Posterior vena cava (tissue), 2 donors: ENCODE measurements at places on chromosomes 13 and 19. TPM values are rescaled to one million over a fixed set of nuclear protein-coding genes. Genes with fewer than 3 reads are reported as not detected.
A peak's percentile ranks its signal among the peaks of the same experiment; 100 is the strongest.

The KRTDAP gene
- total RNA-seq: not detected

The LATS2 gene
- total RNA-seq: 37.2 TPM

The CNN1 gene
- total RNA-seq: 1,163 TPM

The ZFP28 gene
- total RNA-seq: 9.3 TPM

- no peak for DNase-seq
Observed at GRCh38 chr13:59099182-59099974, 1064.3 kb downstream of the DIAPH3 start.

DNA sequence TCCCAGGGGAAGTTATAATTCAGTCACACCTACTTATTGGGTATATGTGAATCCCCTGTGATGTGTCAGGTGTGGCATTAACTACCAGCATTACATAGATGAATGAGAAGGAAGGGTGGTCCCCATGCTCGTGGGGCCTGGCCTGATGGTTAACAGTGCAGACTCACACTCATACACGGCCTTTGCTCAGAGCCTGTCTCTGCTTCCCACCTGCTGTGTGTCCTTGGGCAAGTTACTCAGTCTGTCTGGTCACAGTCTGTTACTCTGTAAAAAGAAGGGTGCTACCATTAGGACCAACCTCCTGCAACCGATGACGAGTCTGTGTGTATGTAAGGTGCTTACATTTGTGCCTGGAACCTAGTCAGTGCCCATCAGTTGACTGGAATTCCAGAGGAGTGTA lies 23.8 kb downstream of the SAFB start:
- DNase-seq: peak; percentile 7

GRCh38 chr13:113607056-113607888 lies 22.7 kb downstream of the TFDP1 start:
- DNase-seq: peak; percentile 86

- no peak for DNase-seq
Observed at GRCh38 chr19:35708391-35708790, 4.0 kb downstream of the ZBTB32 start.

- DNase-seq: no peak
Observed at GRCh38 chr19:29478578-29479565, 46.9 kb upstream of the VSTM2B start.

DNA sequence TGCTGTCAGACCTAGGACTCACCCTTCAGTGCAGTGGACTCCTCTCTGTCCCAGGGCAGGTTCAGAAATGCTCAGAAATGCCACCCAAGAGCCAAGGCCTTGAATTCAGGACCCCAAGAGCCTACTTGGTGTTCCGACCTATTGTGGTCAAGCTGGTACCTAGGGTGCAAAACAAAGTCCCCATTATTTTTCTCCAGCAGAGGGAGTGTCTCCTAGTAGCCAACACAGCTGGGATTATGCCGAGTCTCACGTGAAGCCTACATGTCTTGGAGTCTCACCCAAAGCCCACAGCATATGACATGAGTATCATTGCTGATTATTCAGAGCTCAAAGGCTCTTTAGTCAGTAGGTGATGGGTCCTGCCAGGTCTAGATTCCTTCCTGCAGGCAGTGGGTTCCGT lies 671.1 kb upstream of the SPRY2 start:
- no peak for DNase-seq

DNA sequence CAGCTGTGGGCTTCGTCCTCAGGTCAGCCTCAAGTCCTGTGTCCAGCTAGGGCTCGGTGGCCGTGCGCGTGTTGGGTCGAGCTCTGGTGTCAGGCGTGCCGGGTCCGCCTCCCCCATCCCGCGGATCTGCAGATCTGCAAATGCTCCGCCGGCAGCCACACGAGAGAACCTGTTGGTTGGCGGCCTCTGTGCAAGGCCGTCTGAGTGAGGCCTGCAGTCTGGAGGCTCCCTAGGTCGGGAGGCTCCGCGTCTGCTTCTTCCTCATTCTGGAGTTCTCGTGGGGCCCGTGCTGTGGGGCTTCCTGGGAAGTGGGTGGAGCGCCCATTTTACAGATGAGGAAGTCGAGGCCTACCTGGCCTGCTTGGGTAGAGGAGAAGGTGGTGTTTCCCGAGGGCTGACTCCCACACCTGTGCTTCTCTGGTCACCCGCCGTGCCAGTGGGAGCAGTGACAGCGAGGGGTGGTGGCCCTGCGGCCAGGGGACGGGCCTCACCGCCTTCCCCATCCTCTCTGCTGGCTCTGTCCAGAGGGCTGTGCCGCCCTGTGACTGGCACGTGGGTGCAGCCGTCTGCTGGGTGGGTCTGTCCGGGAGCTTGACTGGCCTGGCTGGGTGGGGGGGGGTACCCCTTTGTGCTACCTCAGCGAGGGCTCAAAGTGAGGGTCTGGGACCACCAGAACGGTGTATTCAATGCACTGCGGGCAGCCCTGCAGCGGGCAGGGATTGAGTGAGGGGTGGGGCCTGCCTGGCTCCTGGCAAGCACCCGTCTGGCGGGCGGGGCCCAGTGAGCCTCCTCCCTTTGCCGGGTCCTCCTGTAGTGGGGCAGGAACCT lies 3.3 kb downstream of the CSNK1G2 start:
- DNase-seq: peak; percentile 82

GRCh38 chr19:4730740-4731171 lies 7.1 kb upstream of the DPP9 start:
- no peak for DNase-seq

DNA sequence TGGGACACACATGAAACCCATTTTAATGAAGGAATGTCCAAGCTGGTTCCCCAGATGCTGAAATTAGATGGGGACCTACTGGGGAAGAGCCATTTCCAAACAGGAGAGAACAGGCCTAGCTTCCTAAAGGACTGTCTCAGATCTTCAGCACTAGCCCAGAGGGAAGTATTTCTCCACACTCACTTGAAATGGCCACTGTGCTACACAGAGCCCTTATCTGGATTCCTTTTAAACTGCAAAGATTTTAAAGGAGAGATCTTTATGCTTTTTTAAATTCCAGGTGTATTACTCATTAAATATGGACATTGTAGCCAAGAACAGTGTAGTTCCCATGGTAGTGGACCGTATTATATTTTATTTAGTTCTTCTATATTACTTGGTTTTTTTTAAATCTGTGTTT lies 255.3 kb downstream of the SHISA2 start:
- no peak for DNase-seq

DNA sequence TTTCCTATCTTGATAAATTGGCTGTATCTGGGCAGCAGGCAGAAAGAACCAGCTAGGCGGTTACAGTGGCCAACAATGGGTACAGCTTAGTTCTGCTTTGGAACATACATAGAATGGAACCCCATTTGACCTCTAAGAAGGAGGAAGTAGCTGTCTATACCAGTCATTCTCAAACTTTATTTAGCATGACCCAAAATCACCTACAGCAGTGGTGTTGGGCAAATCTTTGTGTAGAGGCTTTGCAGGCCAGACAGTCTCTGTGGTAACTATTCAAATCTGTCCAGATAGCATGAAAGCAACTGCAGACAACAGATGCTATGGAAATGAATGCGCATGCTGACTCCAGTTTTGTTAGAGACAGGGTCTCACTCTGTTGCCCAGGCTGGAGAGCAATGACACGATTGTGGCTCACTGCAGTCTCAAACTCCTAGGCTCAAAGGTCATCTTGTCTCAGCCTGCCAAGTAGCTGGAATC lies 12.0 kb upstream of the KCNC3 start:
- peak; percentile 2 for DNase-seq
